Stimulated activated CD8-positive, alpha-beta memory T cell treated with anti-CD3 and anti-CD28 coated beads, Interleukin-4, amount 100 ng/mL, for 4 hours (primary cell): ENCODE measurements at places on chromosomes 11 and 22.

- no peak for DNase-seq
Observed at GRCh38 chr11:21474529-21474928, 718.4 kb upstream of the ANO5 start.

DNA sequence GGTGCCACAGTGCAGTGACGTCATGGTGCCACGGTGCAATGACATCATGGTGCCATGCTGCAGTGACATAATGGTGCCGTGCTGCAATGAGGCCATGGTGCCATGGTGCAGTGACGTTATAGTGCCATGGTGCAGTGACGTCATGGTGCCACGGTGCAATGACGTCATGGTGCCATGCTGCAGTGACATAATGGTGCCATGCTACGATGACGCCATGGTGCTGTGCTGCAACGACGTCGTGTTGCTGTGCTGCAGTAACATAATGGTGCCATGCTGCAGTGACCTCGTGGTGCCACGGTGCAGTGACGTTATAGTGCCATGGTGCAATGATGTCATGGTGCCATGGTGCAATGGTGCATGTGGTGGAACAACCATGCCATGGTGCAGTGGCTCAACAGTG lies 45.3 kb downstream of the DHCR7 start:
- DNase-seq, result no peak

GRCh38 chr11:114154271-114155047 lies 94.9 kb downstream of the ZBTB16 start:
- DNase-seq, result no peak

DNA sequence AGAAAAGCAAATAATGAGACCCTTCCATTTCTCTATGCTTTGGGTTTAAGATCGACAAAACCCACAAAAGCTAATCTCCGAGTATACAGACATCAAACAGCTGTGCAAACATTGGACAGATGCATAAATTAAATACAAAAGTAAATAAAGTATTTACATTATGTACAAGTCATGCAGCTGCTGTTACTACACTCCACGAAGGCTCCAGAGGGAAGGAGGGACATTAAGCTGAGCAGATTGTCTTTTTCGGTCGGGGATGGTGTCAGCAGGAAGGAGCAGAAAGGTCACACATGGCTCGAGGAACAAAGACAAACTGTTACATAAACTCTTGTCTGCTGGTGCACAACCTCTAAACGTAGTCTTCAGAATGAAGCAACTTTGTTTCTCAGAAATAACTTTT lies 88.8 kb upstream of the BARX2 start:
- DNase-seq, result no peak

DNA sequence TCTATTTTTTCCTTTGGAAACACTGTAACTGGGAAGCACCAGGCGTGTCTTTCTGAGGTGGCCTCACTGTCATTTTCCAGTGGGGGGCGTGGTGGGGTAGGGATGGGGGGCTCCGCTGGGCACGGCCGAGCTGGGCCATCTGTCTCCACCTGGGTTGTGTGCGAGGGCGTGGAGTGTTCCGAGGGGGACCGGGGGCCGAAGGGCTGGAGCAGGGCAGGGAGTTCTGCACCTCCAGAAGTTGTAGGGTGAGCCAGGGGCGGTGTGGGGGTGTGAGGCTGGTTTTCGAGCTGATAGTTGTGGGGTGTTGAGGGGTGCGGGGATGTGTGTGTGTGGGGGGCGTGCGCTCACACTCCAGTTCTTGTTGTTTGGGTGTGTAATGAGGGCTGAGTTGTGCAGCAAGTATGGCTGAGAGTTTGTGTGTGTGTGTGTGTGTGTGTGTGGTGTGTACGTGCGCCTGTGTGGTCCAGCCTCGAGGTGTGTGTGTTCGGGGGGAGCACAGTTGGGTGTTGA lies 10.8 kb downstream of the YPEL4 start:
- no peak for DNase-seq

- DNase-seq, result no peak
Observed at GRCh38 chr22:30876915-30877553, 91.5 kb downstream of the MORC2 start.

GRCh38 chr11:65366340-65366773 lies 11.8 kb downstream of the TIGD3 start:
- no peak for DNase-seq

DNA sequence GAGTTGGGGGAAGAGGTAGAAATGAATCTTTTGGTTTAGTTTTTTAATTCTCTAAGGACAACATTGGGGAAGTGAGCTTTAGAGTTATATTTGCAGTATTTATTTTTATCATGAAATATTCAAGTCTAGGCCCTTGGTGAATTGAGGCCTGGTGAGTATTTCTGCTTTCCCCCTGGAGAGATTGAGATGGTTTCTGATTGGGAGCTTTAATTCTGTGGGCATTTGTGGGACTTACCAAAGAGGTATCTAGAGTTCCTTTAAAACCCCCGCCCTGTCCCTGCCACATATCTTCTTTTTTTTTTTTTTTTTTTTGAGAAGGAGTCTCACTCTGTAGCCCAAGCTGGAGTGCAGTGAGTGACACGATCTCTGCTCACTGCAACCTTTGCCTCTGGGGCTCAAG lies 9.6 kb downstream of the ACO2 start:
- DNase-seq, result no peak

GRCh38 chr22:40177738-40178416 lies at the start of gene TNRC6B:
Gene TNRC6B (plus strand): TSS chr22:40177925. CDS start chr22:40178136, 211 bp downstream.
- peak; percentile 51 for DNase-seq

- DNase-seq, result no peak
Observed at GRCh38 chr11:43931717-43932039, 10.8 kb upstream of the C11orf96 start.

- DNase-seq, result no peak
Observed at GRCh38 chr22:37498289-37498909, 12.2 kb upstream of the MFNG start.

- no peak for DNase-seq
Observed at GRCh38 chr11:113022262-113022661, 61.0 kb downstream of the NCAM1 start.

GRCh38 chr11:8705146-8705545 lies 22.6 kb downstream of the RPL27A start:
- DNase-seq, result no peak

DNA sequence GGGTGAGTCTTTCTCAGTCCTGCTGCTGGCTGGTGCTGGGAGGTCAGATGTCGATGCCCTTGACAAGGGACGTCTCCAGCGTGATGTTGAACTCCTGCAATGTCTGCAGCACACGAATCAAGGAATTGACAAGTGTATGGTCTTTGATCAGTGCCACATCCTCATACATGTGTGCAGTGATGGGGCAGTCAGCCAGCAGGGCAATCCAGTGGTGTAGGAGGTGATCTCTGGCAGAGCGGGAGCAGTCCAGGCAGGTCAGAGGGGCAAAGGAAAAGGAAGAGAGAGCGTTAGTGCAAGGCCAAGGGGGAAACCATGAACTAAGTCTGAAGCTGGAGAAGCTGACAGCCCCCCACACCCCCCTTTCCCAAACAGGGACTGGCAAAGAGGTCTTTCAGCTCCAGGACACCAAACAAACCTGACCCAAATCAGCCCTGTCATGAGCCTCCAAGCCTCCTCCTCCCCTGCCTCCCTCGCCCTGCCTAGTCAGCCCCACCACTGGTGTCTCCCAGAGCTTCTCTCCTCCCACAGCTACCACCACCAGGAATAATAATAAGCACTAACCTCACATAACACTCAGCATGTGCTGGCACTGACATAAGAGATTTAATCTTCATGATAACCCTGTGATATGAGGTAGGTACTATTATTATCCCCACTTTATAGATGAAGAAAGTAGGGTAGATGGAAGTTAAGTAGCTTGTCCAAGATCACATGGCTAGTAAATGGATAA lies 48.4 kb upstream of the SCUBE2 start:
- no peak for DNase-seq

GRCh38 chr22:41550952-41551491 lies 6.8 kb upstream of the POLR3H start:
- DNase-seq, result no peak

DNA sequence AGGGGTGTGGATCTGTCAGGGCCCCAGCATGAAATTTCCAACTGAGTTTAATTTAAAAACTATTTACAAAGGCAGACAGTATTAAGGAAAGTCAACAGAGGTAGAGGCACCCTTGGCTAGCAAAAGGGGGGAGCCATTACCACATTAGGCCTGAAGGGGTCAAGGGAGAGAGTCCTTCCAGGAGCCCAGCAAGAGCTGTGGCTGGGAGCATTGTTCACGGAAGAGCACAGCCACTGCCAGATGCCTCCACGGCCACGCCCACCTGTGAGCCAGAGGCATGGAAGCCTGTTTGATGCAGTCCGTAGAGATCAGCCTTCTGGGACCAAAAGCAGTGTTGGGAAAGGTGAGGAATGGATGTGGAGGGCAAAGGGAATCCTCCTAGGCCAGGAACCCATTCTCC lies 102.6 kb downstream of the GALNT18 start:
- no peak for DNase-seq

DNA sequence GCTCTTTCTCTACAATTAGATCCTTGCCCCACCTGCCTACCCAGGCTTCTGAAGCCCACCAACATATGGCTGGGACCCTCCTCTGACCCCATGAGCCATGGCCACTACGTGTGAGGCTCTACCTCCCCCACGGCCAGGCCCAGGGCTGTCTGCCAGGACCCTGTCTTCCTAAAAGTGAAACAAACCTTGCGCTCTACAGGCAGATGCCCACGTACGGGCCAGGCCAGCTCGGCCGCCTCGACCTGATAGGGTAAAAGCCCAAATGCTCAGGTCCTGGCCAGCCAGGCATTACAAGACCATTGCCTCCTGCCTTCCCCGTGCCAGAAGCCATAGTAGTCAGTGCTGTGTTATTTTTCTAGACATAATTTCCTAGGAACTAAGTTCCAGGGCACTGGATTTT lies 1496.4 kb downstream of the BRD1 start:
- DNase-seq, result no peak

GRCh38 chr22:29636751-29637150 lies 33.3 kb downstream of the NF2 start:
- DNase-seq, result no peak

DNA sequence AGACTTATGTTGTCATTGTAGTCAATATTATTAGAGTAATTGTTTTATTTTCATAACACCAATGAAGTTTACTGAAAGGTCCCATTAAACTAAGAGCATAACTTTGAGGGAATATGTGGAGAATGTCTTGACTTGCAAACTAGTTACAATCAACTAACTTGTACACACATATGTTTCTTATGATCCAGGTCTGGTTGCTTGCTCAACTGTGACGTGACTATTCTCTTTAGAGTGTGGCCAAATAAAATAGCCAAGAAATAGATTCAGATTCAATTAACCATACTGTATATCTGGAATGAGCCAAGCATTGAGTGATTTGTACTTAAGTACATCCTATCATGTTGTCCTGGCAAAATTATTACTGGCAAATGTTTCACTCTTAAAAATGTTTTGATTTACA lies 101.7 kb downstream of the METTL15 start:
- DNase-seq, result no peak

- no peak for DNase-seq
Observed at GRCh38 chr11:8321876-8322275, 58.2 kb upstream of the LMO1 start.

GRCh38 chr22:47632701-47633100 lies 870.3 kb downstream of the TBC1D22A start:
- DNase-seq, result no peak

DNA sequence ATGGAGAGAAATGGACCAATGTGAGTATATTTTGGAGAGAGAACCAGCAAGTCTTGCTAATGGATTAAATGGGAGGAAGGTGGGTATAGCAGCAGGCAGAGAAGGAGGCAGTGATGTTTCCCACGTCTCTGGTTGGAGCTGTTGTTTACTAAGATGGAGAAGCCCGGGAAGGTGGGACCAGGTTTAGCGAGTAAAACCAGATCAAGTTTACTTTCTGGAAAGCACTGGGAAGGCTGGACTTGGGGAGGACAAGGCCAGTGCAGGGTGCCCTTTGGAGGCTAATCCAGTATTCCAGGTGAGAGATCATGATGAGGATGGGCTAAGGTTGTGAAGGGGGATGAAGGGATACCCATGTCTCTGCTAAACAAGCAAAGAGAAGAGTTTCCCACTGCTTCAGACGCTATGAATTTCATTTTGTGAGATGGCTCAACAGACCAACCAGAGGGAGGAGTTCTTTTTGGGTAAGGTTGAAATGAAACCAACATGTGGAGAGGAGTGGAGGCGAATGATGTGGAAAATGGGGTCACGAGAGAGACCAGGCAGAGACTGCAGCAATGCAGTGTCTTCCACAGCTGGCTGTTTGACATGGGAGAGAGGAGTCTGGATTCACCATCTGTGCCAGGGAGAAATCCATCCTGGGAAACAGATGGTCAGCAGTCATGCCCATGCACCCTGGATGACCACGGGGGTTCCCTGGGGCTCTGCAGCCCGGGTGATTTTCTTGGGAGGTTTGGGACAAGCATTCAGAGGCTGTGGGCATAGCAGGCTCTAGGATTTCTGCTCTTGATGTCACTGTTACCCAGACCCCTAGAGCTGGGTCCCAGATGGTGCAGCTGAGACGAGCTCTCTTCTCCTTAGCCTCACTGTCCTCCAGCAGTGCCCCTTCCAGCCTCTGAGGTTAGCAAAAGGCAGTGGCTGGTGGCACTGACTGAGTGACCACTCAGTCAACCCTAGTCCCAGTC lies 24.9 kb downstream of the COMMD9 start:
- DNase-seq, result no peak

DNA sequence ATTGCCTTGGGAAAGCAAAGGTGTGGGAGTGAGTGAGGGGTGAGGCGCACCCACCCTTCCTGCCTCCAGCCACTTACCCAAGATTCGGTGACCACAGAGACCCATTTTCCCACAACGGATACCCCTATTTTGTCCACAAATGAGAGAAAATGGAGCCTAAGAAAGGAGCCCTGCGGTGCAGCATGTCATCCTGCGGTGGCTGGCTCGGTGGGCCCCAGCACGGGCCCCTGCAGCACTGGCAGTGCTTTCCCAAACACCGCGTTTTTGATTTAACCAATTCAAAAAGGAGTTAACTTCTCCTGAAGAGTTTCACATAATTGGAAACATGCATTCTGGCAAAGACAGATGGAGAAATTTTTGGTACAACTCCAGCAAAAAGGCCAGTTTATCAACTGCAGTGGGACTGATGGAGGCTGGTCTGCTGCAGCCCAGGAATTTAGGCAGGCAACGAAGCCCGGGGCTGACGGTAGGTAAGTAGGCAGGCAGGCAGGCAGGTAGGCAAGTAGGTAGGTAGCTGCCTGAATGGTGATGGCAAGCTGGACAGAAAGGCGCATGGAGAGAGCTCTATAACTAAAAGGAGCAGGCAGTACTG lies 84.2 kb downstream of the FDX1 start:
- DNase-seq, result no peak

GRCh38 chr11:121755906-121756305 lies 303.1 kb upstream of the SORL1-AS1 start:
- no peak for DNase-seq

DNA sequence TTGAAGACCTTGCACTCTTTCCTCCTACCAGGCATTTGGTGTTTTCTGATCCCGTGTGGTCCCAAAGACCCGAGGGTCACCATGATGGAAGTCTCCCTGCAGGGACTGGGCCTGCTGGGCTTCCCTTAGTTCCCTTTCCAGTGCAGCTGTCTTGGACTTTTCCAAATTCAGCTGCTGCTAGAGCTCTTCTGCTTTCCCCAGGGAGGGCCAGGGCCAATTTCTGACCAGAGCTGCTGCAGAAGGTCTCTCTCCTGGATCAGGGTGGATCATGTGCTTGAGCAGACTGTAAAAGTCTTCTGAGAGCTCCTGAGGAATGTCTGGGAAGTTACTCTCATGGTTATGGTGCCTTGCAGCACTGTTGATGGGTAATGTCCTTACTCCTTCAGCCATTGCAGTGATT lies 23.2 kb downstream of the LDLRAD3 start:
- DNase-seq, result no peak

- no peak for DNase-seq
Observed at GRCh38 chr11:79610678-79611077, 169.8 kb upstream of the TENM4 start.

- DNase-seq, result no peak
Observed at GRCh38 chr11:64430645-64431044, 71.7 kb downstream of the RPS6KA4 start.

- DNase-seq, result no peak
Observed at GRCh38 chr11:18322818-18323570, 627 bp downstream of the GTF2H1 start.
